ENCODE measurements at places on chromosomes 2 and 18.

DNA sequence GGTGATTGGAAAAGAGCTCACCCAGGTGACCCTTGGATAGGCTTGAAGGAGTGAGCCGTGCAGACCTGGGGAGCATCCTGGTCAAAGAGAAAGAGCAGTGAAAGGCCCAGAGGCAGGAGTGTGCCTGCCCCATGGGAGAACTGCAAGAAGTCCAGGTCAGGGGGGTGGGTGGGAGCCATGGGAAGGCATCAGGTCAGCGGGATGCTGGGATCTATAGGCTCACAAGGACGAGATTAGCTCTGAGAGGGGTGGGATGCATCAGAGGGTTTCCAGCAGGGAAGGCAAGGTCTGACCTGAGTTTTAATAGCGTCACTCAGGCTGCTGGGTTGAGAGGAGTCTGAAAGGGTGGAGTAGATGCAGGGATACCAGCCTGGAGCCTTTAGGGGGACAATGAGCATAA is 158.6 kb downstream of the SMAD7 start:
- DNase-seq: no peak

GRCh38 chr18:42781298-42781815 is 334.1 kb downstream of the RIT2 start:
- DNase-seq: no peak

GRCh38 chr2:135851858-135852257 is 14.9 kb upstream of the LCT start:
- DNase-seq: no peak

DNA sequence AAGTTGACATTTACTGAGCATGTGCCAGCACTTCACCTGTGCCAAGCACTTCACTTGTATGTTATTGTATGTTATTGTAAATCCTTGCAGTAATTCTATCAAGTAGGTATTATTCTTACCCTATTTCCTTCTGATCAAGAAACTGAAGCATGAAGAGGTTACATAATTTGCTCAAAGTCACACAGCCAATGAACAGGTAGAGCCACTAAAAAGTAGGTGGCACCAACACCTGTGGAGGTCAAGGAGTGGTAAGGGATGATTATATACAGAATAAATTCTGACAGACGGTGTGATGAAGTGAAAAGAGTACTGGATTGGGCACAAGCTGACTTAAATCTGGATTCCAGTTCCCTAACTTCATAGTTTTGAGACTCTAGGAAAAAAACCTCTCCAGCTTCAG is 71.0 kb downstream of the SPIRE1 start:
- no peak for DNase-seq

DNA sequence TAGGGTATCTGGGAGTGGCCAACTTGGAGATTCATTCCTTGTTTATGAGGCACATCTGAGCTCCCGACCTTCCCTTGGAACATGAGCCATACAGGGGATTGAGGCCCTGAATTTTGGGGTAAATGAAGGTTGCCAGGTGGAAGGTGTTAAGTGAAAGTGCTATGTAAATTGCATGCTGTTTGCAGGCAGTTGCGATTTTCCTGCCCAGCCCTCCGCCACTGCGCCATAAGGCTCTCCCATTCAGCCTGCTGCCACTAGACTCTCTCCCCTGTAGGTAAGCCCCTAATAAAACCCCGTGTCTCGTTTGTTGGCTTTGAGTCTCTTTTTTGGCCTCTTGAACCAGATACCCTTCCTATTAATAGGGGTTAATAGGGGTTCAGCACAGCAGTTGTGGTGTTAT is 33.8 kb downstream of the PCARE start:
- DNase-seq: no peak

GRCh38 chr18:13267431-13267873 is 48.9 kb downstream of the LDLRAD4 start:
- no peak for DNase-seq

DNA sequence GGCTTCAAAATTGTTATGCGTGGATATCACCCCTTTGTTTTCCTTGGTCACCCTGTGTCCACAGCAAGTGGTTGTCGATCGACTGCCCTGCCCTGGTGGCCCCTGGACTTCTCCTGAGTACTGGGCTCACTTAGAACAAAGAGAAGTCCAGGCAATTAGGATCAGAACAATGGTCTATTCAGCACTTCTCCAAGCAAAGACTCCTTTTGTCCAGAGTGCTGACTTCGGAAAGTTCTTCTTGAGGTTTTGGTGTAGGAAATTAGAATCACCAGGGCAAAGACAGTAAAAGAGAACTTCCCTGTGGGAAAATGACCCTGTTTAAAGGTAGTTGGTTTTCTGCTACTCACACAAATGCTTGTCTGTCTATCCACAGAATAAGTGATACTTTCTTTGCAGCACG is 173.9 kb downstream of the FHOD3 start:
- no peak for DNase-seq

GRCh38 chr2:63186331-63186730 is 135.7 kb downstream of the OTX1 start:
- no peak for DNase-seq

DNA sequence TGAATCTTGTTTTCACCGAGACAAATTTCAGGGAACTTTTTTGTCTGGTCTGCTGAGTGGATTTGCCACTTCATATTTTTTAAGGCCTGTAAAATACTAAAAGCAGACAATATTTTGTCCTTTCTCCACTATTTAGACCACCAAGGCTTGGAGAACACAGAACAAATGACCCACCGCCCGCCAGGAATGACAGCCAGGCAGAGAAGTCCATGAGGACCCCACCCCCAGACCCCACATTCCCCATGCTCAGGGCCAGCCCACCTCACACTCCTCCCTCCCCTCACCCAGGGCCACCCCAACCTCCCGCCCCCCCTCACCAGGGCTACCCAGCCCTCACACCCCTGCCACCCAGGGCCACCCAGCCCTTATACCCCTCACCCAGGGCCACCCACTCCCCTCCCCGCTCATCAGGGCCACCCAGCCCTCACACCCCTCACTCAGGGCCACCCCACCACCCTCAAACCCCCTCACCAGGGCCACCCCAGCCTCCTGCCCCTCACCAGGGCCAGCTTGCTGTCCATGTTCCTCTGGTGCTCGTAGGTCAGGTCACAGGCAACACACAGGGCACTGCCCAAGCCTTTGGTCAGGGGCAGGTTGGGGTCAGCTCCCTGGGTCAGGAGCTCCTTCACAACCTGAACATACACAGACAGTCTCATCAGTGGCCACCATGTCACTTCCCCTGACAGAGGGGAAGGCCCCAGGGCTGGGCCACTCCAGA is 50.6 kb downstream of the ANKMY1 start:
- DNase-seq: peak; percentile 1

GRCh38 chr2:187719510-187719909 is 165.3 kb upstream of the TFPI start:
- DNase-seq: no peak

All from stimulated activated CD4-positive, alpha-beta T cell treated with anti-CD3 and anti-CD28 coated beads, Interleukin-4, amount 100 ng/mL, for 24 hours (primary cell).